ENCODE measurements at places on chromosomes 4 and X. TPM values are rescaled to one million over a fixed set of nuclear protein-coding genes. Genes with fewer than 3 reads are reported as not detected.

GRCh38 chrX:140943513-140943912 is 58.9 kb upstream of the SPANXB1 start:
- no peak for DNase-seq

DNA sequence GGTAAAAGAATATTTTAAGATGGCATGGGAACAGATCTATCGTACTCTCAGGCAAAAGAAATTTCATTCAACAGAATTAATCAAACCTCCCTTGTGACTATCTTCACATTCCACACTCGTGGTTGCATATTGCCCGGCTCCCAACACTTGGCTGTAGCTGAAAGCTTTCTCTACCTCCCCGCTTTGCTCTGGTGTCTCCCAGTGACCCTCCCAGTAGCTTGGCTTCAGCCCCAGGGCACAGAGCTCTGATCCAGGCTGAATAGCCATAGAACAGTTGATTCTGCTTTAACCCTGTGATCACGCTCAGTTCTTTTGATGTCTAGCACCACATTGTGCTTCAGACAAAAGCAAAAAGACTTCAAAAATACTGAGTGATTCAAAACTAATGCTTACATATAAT is 24.6 kb downstream of the SLC7A11 start:
- DNase-seq = no peak

- DNase-seq = no peak
Measured at GRCh38 chr4:121278811-121279368, 101.9 kb downstream of the QRFPR start.

The CLDN22 gene
- not detected for total RNA-seq

The STBD1 gene
- total RNA-seq = 9.1 TPM

The CSAG1 gene
- not detected for total RNA-seq

The NXF2B gene
- total RNA-seq = not detected

The XK gene
- 4.2 TPM for total RNA-seq
